Pulmonary artery endothelial cell (primary cell): ENCODE measurements at places on chromosomes 4 and X. TPM values are rescaled to one million over a fixed set of nuclear protein-coding genes. Genes with fewer than 3 reads are reported as not detected.

DNA sequence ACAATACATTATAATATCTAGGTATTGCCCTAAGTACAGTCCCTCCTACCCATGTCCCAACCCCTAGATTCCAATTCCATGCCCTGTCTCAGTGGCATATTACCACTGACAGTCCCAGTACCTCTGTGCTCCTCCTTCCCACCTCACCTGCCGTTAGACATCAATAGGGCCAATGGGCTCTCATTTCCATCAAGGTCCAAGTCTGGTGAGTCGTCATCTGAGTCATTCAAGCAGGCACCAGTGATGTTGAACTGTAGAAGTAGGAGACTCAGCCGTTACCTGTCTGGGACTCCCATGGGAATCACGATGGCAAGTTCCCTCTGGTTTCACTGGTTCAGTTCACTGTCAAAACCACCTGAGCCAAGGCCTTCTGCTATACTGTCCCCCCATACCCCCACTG is 51.7 kb downstream of the PHF8 start:
- DNase-seq = no peak

DNA sequence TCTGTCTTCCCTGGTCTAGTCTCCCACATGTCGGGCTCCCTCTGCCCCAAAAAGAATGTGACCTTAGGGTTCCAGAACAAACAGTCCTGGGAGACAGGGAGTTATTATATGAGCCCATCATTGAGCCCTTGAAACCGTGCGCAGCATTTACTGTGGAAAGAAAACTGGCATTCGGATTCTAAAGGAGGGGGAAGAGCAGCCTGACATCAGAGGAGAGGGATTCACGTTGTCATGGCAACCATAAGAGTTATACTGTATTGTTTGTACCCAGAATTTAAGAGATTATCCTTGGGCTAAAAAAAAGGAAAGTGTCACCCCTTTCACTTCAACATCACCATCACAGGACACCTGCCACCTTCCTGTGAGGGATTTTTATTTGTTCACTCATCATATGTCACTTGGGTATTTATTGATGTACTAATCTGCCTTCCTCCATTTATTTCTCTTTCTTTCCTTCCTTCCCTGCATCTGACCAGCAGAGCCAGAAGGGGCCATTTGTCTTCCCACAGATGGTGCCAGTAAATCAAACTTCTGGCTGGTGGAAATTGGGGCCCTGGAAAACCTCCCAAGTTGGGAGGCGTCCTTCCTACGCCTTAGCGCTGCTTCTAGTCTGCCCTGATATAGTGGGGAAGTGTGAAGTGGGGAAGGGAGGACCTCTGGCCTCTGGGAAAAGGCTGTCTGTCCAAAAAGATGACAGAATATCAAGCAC is 64.9 kb upstream of the FRMPD3 start:
- DNase-seq = no peak

DNA sequence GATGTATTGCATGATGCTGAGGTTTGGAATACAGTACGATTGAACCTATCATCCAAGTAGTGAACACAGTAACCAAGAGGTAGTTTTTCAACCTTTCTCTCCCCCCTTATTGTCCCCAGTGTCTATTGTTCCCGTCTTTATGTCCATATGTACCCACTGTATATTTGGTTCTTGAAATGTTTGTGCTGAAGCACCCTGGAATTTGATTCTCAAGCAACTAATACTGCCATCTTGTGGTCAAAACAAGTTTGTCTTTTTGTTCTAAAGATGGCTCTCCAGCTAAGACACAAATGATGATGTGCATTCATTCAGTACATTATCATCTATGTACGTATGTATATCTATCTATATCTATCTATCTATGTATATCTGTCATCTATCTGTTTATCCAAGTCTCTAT is 33.5 kb upstream of the DCX start:
- DNase-seq = no peak

- DNase-seq = peak; percentile 93
Observed at GRCh38 chr4:37666625-37667071, 19.5 kb downstream of the RELL1 start.

- DNase-seq = no peak
Observed at GRCh38 chr4:23212558-23212957, 519.8 kb downstream of the GBA3 start.

DNA sequence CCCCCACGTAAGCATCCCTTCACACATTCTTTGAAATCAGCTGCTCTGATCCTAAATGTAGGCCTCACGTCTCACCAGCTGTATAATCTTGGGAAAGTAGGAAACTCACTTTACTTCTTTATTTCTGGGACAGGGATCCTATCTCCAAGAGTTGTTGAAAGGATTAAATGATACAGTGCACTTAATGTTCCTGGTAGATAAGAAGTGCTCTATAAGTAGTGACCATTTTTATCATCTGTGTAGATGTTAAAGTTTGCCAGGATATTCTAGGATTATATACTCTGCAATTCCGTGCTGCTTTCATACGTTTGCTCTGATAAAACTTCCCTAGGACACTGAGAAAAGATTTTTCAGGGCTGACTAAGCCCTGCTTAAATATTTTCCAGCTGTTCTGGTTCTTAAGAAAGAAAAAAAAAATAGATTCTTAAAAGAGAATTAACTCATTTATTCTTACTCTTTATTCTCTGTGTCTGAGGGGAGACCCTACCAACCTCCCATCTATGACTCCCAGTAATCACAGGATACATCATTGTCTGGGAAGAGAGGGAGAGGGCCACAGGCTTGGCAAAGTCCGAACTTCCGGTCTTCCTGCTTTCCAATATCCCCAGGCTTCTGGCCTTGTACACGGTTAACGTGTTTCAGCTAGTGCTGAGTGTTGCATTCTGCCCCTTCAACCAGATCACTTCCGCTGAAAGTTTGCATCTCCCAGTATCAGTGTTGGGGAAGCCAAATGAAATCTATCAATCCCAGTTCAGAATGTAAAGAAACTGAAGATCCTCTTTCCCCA is 269.2 kb downstream of the TRIML1 start:
- DNase-seq = no peak

DNA sequence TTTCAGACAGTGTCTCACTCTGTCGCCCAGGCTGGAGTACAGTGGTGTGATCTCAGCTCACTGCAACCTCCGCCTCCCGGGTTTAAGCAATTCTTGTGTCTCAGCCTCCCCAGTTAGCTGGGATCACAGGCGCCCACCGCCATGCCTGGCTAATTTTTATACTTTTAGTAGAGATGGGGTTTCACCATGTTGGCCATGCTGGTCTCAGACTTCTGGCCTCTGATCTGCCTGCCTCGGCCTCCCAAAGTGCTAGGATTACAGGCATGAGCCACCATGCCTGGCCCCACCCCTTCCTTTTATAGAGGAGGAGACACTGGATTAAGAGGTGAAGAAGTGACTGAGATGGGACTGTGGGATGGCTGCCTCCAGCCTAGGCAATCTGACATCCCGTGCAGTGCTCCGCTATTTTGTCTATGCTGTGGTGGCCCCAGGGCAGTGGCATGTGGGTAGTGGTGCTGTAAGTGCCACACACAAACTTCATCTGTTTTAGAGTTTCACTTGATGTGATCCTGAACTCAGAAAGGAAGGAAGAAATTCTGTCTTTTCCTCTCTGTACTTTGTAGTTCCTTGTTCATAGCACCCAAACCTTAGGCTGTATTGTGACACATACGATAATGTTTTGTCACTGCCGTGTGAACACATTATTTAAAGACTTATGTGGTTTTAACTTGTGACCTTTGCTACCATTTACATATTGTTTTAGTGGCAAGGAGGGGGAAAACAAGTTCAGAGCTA is 48.9 kb downstream of the FNIP2 start:
- DNase-seq = no peak

DNA sequence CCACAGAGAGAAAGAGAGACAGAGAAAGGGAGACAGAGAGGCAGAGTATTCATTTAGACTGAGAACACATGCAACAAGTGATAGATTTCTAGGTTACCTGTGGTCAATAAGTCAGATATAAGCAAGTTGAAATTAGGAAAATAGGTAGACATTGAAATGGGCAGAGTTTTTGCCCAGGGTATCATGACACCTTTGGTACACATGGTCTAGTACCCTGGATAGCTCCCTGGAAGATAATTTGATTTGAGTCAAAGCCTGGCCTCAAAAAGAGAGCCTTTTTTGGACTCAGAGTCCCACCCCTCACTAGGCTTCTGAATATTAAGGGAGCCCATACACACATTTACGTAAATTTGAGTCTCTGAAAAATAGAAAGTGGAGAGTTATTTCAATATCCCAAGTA is 4.0 kb upstream of the RPS6KA6 start:
- no peak for DNase-seq

- no peak for DNase-seq
Observed at GRCh38 chr4:78937837-78938236, 1.4 kb downstream of the PAQR3 start.

DNA sequence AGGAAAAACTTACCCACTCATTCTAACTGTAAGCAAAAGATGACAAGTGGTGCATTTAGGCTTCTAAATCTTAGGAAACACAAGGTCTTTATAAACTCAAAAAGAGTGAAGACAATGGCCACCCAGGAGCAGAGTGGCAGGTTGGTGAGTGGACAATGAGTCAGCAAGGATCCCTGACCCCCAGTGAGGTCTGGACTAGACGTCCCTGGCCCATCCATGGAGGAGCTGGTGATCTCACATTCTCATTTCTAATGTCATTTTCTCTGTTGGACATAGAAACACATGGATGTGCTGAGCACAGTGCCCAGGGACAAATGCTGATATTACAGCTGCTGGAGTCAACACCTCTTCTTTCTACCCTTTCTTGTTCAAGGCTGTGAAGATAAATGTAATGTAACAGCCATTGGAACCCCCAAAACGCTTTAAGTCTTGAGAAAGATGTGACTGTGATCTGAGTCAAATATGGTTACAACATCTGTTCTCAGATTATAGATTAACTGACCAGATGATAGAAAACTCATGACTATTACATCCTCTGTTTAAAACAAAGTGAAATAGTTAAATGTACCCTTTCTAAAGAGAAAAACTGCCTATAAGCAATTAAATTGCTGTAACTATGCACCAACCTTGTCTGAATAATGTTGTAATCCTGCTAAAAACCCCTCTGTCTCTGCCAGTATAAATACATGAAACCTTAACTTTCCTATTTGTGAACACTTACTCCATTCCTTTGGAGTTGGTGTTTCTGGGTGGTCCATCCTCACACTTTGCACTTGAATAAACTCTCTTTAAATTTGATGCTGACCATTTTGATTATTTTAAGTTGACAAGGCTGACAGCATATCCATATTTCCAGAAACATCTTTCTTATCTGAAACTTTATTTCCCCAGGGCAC is 92.7 kb downstream of the USP46 start:
- DNase-seq = no peak

GRCh38 chrX:14670819-14671218 is 141.5 kb downstream of the GLRA2 start:
- DNase-seq = no peak

DNA sequence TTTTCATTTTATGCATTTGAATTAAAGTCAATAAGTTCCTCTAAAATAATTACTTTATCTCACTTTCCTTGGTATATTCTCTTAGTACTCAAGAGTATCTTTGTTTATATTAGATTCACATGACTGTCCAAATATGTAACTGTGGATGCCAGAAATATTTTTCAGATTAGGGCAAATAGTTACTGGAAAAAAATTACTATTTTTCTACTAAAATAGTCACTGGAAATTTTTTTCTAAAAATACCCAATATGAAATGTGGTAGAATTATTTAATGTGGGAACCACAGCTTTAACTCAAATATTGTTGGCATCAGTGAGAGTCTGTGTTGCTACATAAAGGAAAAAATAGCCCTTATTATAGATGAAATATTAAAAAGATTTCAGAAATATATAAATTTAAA is 70.4 kb upstream of the NMU start:
- DNase-seq = no peak

- DNase-seq = peak; percentile 8
Observed at GRCh38 chr4:73593631-73594241, 26.5 kb downstream of the RASSF6 start.

GRCh38 chr4:96383349-96383748 is 543.5 kb downstream of the PDHA2 start:
- no peak for DNase-seq

- no peak for DNase-seq
Observed at GRCh38 chr4:117156806-117157205, 71.4 kb upstream of the TRAM1L1 start.

GRCh38 chrX:20224814-20225487 is 41.8 kb downstream of the RPS6KA3 start:
- no peak for DNase-seq

- DNase-seq = no peak
Observed at GRCh38 chr4:141349236-141349635, 128.5 kb downstream of the ZNF330 start.

- no peak for DNase-seq
Observed at GRCh38 chr4:26074712-26075430, 160.9 kb downstream of the SMIM20 start.

- no peak for DNase-seq
Observed at GRCh38 chrX:20225488-20225833, 41.2 kb downstream of the RPS6KA3 start.

DNA sequence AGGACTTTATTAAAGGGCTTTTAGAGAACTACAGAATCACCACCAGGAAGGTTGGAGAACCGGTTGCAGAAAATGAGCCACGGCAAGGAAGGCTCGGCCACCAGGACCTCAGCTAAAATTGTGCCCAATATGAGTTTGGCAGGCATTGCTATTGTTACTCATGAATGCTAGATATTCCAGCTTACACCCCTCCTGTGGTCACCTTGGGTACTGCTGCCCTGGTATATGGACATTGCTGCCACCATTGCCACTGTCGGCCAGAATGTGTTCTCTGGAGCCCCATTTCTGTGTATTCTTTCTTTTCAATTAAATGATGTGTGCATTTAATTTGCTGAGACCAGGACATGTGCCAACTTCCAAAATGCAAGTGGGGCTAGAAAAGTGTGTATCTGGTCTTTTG is 626.7 kb upstream of the BOD1L1 start:
- peak; percentile 5 for DNase-seq

DNA sequence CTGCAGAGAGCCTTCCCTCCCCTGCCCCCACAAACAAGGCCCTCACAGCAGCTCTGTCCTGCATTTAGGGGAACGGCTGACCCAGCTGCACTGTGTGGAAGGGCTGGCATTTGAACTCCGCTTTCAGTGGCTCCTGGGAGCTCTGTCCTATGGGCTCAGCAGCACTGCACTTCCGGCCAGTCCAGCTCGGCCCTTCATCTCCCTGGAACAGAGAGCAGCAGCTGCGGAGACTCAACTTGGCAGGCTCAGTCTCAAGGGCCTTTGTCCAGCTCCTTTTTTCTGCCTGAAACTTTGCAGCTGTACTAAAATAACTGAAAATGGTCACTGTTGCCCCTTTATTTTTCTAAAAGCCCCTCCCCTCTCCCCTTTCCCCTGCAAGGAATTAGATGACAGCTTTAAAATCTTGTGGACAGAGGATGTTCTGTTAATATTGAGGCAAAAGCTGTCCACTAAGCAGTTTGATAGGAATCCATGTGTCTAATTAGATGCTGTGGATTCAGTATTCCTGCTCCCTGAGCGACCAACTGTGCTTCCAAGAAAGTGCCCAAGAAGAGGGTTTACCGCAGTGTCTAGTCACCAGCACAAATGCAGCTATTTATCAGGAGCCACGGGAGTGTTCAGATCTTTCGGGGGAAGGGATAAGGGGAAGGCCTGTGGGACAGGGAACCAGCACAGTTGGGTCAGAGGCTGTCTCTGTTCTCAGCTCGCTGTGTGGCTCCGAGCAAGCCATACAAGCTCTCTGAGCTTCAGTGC is 133.1 kb downstream of the AFAP1 start:
- no peak for DNase-seq

KIF4A gene
- total RNA-seq = 13.9 and 26.9 TPM in 2 replicates

IL2 gene
- total RNA-seq = not detected in 2 replicates

CYSLTR1 gene
- total RNA-seq = not detected in 2 replicates

TIGD2 gene
- total RNA-seq = 3.1 and 3.5 TPM in 2 replicates

PNMA6E gene
- not detected in 2 replicates for total RNA-seq
